HuH-7.5 (cell line): ENCODE measurements at places on chromosomes 7 and 10.

DNA sequence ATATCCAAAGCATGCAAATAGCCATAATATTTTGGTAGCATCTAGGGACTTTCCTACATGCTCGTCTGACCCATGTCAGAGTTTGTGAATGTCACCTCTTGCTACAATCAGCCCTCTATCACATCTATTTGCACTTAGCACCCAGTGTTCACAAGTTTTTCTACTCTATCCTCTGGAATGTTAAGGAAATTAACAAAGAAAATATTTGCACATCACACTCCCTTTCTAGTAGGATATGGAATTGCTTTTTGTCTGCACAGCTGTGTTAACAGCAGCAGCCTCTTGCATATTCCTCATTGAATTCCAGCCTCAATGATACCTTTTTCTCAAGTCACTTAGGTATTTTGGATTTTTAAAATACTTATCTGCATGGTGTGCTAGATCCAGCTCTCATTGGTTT lies 403.1 kb upstream of the SEMA3C start:
- DNase-seq, result no peak

DNA sequence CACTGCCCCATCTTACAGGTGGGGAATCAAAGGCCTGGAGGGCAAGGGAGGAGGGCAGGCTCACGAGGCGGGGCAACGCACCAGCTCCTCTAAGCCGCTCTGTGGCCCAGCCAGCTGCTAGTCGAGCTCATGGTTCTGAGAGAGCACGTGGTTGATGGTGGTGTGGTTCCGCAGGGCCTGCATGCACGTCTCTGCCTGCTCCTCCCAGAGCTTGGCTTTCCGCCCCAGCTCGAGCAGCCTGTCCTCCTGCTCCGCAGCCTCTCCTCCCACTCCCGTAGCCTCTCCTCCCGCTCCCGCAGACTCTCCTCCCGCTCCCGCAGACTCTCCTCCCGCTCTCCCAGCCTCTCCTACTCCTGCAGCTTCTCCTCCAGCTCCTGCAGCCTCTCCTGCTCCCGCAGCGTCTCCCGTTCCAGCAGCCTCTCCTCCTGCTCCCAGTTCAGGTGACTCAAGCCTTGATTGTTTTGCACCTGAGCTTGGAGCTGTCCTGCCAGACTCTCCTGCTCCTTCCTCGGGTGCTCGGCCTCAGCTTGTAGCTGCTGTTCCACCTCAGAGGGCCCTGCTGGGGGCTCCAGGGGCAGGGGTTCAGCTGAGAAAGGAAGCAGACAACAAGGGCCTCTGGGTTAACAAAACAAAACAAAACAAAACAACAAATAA lies 19.1 kb upstream of the MTPAP start:
- DNase-seq, result no peak

DNA sequence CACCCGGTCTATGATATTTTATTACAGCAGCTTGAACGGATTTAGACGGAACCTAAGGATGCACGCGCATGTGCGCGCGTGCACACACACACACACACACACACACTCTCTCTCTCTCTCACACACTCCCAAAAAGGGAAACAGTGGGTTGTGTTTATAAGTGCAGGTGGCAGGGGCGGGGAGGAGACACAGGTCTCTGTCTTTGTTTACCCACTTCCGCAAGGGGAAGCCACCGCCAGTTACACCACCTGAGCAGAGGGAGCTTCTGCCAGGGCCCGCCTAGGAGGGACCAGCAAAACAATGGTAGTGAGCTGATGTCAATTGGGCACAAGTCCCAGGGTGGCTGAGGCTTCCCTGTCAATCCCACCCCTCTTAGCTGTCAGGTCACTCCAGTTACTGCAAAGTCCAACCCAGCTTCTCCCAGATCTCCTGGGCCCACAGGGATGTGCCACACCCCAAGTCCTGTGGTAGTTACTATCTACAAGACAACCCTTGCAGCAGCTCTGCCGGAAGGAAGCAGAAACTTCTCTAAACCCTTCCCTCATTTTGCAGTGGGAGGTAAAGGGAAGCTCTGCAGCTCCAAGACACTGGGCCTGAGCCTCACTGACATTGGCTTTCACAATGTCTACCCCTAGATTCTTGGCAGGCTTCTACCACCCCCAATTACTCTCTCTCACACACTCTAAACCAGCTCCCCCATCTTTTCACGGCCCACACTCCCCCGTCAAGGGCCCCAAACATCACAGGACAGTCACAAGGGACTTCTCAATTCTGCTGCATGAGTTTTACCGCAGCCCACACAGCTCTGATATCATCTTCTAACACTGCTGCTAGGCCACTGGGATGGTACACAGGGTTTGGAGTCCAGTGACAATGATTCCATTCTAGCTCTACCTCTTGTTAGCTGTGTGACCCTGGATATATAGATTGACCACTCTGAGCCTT lies 17.6 kb downstream of the ANXA11 start:
- DNase-seq, result no peak

GRCh38 chr7:112930787-112931186 lies 140.6 kb upstream of the TMEM168 start:
- no peak for DNase-seq

- DNase-seq, result no peak
Observed at GRCh38 chr7:8998762-8999161, 565.4 kb downstream of the NXPH1 start.

DNA sequence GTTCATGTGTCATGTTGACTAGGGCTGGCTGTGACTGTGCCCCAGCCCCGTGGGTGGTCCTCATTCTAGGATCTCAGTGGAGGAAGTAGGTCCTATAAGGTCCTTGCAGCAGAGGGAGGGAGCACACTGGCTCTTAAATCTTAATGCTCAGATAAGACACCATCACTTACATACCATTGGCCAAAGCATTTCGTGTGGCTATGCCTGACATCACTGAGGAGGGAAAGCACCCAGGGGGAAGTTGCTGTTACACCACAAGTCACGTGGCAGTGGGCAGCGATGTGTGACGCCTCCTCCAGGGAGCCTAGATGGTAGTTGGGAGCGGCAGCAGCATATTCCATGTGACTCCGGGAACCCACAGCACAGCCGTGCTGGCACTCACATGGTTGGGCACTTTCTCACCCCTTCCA lies 224.7 kb upstream of the SH2B2 start:
- DNase-seq, result no peak

- no peak for DNase-seq
Observed at GRCh38 chr7:63030061-63030460, 968.6 kb upstream of the ZNF722 start.

- DNase-seq, result no peak
Observed at GRCh38 chr10:47378183-47378510, 5.9 kb downstream of the ZNF488 start.
